GM12892 (cell line): ENCODE measurements at places on chromosomes 5 and 9.

GRCh38 chr5:3339092-3339797, 256.4 kb upstream of the IRX1 start:
- DNase-seq, result no peak

GRCh38 chr5:154344461-154344860, 101.3 kb upstream of the SAP30L start:
- DNase-seq, result no peak

DNA sequence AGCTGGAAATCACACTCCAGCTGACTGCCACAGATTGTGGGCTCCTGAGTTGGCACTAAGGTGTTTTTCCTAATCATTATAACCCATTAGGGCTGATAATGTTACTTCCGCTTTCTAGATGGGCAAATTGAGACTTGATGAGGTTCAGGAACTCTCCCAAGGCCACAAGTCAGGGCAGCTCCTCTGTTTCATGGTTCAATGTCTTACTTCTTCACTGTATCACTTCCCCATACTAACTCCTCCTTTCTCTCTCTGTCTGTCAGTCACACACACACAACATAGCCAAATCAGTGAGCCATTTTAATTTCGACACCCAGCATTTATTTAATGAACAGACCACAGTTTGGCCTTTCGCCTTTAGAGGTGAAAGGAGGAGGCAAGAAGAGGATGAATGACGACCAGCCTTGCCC, 17.8 kb upstream of the TRAF1 start:
- DNase-seq, result peak; percentile 59

DNA sequence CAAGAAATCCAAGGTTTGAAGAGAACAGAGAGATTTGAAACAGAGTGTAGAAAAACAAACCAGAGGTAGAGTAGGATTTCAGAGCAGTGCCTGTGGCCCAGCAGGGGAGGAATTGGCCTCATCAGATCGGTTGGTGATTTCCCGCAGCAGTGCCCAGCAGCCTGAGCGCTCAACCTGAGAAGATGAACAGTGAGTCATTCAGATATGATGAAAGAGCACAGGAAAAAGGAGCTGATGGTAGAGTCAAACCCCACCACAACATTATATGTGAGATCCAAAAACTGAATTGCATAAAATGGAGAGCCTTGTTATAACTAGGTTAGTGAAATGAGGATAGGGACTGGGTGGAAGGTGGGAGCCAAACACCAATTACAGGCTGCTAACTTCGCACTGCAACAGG, 248.9 kb downstream of the PIK3R1 start:
- DNase-seq, result no peak

- no peak for DNase-seq
Measured at GRCh38 chr9:128901379-128901778, 19.4 kb upstream of the PHYHD1 start.

GRCh38 chr5:174425271-174425963, 299.0 kb upstream of the MSX2 start:
- DNase-seq, result no peak

DNA sequence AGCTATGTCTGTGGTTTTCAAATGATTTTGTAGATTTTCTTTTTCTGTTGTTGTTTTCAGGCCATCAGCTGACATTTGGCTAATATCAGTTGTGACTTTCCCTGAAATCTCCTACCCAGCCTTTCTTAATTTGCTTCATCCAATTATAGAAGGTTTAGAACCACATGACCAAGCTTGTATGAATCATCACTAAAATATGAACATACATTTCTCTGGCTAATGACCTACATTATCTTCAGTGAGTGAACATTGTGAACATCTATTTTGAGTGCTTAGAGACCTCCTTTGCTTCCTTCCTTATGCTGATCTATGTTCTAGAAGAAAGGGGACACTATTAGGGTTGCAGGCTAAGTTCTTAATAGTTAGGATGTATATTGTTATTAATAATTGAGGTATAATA, 532.5 kb downstream of the RAB3C start:
- no peak for DNase-seq

GRCh38 chr9:96779089-96779488, 1.2 kb upstream of the ZNF510 start:
- no peak for DNase-seq

GRCh38 chr9:129494113-129494789, 126.7 kb downstream of the C9orf50 start:
- no peak for DNase-seq

GRCh38 chr9:81112627-81113452, 576.5 kb downstream of the TLE1 start:
- no peak for DNase-seq

DNA sequence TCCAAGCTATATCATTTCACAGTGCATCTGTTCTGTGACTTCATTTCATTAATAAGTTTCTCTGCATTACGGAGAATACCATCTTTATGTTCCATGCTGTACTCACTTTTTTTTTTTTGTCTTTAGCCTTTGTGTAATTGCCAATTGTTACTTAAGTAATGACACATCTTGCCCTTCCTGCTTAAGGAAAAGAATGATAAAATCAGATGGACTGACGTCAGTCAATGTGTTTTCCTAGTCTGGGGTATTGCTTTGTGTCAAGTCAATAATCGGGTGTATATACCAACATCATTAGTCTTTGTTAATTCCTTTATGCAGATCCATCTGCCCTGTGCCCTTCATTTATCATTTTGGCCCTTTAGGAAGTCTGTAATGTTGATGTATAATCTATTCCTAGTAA, 133.5 kb downstream of the CD180 start:
- no peak for DNase-seq

- DNase-seq, result no peak
Measured at GRCh38 chr5:53956196-53956595, 354.2 kb downstream of the ARL15 start.
